Activated CD4-positive, alpha-beta memory T cell treated with anti-CD3 and anti-CD28 coated beads for 36 hours (primary cell): ENCODE measurements at places on chromosomes 11 and 22. TPM values are rescaled to one million over a fixed set of nuclear protein-coding genes. Genes with fewer than 3 reads are reported as not detected.
A peak's percentile ranks its signal among the peaks of the same experiment; 100 is the strongest.

GRCh38 chr22:42376711-42377554 is 55.3 kb downstream of the NFAM1 start:
- no peak for DNase-seq
- peaks cover 2% of the 10 kb centered on the region for H3K4me1 ChIP-seq
- no peak overlapping the region for H3K4me3 ChIP-seq
- no peak overlapping the region for H3K27ac ChIP-seq

DNA sequence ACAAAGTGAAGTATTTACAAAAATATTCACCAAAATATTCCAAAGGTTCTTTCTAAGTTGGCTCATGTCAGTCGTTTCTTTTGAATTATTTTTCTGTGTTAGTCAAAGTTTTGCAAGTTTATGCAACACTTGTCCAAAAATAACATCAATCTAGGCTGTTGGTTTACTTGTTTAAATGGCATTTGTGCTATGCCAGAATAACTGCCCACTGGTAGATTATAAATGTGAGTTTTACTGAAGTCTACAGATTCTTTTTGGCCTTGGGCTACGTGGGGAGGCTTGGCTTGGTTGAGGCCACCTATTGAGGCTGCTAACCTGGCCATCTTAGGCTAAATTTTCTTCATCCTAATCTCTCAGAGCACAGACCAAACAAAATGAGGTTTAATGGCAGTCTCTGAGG is 1091.9 kb upstream of the RAG2 start:
- DNase-seq: no peak
- H3K4me1 ChIP-seq: no peaks in the 10 kb centered on the region
- no peak overlapping the region for H3K27ac ChIP-seq
- no peaks in the 10 kb centered on the region for H3K27me3 ChIP-seq
- no peaks in the 10 kb centered on the region for H3K36me3 ChIP-seq

- H3K36me3 ChIP-seq: no peaks in the 10 kb centered on the region
- no peak overlapping the region for H3K27ac ChIP-seq
- H3K4me3 ChIP-seq: no peak overlapping the region
- no peaks in the 10 kb centered on the region for H3K4me1 ChIP-seq
- no peaks in the 10 kb centered on the region for H3K27me3 ChIP-seq
These were observed 591.8 kb upstream of the KIRREL3 start for GRCh38 chr11:127592371-127592770.

GRCh38 chr22:38414009-38414395 is 41.0 kb downstream of the KCNJ4 start:
- peaks cover 5% of the 10 kb centered on the region for H3K27me3 ChIP-seq
- H3K36me3 ChIP-seq: no peaks in the 10 kb centered on the region
- peaks cover 3% of the 10 kb centered on the region for H3K4me1 ChIP-seq
- H3K4me3 ChIP-seq: no peak overlapping the region

DNA sequence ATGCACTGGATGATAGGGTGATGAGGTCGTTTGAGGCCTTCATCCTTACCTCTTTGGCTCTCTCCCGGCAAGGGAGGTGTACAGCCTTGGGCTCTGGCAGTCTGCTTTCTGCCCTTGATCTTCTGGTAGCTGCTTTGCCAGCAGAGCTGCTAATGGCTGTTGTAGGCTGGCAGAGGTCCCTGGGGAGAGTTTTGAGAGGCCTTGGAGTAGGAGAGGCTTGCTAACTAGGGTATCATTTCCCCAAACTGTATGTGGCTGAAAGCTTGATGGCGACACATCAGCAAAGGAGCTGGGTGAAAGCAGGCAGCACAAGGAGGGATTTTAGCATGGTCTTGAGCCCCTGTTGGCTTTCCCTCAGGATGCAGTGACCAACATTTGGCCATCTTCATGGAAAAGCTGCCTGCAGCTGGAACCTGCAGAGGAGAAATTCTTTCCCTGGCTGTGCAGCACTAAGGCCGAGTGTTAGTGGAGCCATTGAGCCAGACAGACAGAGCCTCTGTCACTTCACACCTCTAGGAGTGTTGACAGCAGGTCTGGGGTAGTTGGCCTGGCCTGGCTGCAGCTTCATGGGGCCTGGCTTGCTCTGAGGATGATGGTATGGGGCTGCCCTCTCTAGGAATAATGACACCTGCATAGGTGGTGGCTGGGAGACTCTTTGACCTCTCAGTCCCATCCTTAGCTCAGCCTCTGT is 3.5 kb upstream of the AMPD3 start:
- peak overlapping the region; percentile 77 for H3K4me3 ChIP-seq
- H3K4me1 ChIP-seq: peaks cover 59% of the 10 kb centered on the region
- H3K27me3 ChIP-seq: no peaks in the 10 kb centered on the region
- peak overlapping the region; percentile 81 for H3K27ac ChIP-seq

GRCh38 chr11:76596652-76597051 is 73.9 kb downstream of the LRRC32 start:
- H3K36me3 ChIP-seq: peaks cover 1% of the 10 kb centered on the region
- no peak overlapping the region for H3K4me3 ChIP-seq
- H3K4me1 ChIP-seq: peaks cover 13% of the 10 kb centered on the region
- H3K27ac ChIP-seq: no peak overlapping the region
- no peak for DNase-seq
- H3K27me3 ChIP-seq: no peaks in the 10 kb centered on the region

DNA sequence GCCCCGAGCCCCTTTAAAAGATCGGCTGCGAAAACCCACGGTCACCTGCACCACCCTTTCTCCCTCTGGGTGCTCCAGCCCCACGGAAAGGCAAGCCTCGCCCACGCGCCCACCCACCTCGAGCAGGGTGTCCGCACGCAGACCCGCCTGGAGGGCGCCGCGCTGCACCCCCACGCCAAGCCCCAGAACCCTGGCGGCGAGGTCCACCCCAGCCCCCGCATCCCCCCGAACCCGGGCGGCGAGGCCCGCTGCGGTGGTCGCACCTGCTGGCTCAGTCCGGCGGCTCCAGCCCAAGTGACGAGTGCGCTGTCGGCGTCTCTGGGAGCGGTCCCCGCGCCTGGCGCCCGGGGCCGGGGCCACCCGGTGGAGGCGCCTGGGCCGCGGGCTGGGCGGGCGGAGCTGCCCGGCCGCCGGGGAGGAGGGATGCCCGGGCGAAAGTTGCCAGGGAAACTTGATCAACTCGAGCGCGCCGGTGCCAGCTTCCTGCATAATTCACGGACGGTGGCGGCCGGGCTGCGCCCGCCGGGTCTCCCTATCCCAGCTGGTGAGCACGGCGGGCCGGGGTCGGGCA is 1.1 kb downstream of the SHANK2 start:
- H3K4me3 ChIP-seq: no peak overlapping the region
- DNase-seq: no peak
- H3K36me3 ChIP-seq: no peaks in the 10 kb centered on the region
- no peak overlapping the region for H3K27ac ChIP-seq
- H3K4me1 ChIP-seq: no peaks in the 10 kb centered on the region

GRCh38 chr22:29125844-29126243 is 53.0 kb downstream of the KREMEN1 start:
- H3K36me3 ChIP-seq: no peaks in the 10 kb centered on the region
- no peaks in the 10 kb centered on the region for H3K27me3 ChIP-seq
- H3K4me1 ChIP-seq: no peaks in the 10 kb centered on the region
- H3K27ac ChIP-seq: no peak overlapping the region
- no peak for DNase-seq

DNA sequence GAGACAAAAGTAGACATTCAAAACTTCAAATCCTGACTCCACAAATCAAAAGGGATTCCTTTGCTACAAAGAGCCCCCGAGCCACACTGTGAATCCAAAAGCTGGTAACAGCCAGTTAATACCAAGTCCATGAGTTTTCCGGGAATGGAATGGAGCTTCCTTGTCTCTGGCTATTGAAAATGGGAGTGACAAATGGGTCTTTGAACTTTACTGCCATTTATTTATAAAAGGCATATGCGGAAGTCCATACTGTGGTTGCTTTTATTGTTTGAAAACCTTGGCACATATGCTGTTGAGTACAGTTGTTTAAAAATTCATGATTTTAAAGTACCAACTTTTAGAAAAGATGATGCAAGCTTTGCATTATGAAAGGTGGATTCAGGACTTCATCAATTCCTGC is 206.2 kb upstream of the NARS2 start:
- no peaks in the 10 kb centered on the region for H3K4me1 ChIP-seq
- H3K27me3 ChIP-seq: peaks cover 3% of the 10 kb centered on the region
- H3K36me3 ChIP-seq: no peaks in the 10 kb centered on the region
- H3K4me3 ChIP-seq: no peak overlapping the region

DNA sequence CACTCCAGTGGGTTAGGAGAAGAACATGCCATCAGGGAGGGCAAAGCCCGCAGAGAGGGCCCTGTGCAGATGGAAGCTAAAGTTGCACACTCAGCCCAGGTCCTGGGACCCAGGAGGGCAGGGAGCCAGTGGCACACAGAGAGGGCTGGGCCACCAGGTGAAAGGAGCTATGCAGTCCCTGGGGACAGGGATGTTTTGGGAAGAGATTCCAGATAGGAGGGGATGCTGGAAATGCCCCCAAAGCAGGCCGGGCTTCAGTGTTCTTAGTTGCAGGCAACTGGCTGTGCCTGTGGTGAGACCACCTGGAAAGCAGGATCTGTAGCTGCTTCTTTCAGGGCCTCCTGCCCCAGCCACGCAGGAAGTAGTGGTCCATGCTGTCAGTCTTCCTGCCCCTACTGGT is 19.6 kb downstream of the ANKK1 start:
- H3K36me3 ChIP-seq: no peaks in the 10 kb centered on the region
- H3K27me3 ChIP-seq: peaks cover 4% of the 10 kb centered on the region

GRCh38 chr11:122099374-122100036 is 16.5 kb downstream of the BLID start:
- no peak for DNase-seq
- H3K27me3 ChIP-seq: peaks cover 34% of the 10 kb centered on the region
- no peaks in the 10 kb centered on the region for H3K36me3 ChIP-seq
- peaks cover 11% of the 10 kb centered on the region for H3K4me1 ChIP-seq

- H3K27me3 ChIP-seq: peaks cover 33% of the 10 kb centered on the region
- H3K27ac ChIP-seq: no peak overlapping the region
- no peak overlapping the region for H3K4me3 ChIP-seq
- no peak for DNase-seq
- no peaks in the 10 kb centered on the region for H3K36me3 ChIP-seq
These were observed 4.9 kb downstream of the MS4A15 start for GRCh38 chr11:60761436-60762190.

DNA sequence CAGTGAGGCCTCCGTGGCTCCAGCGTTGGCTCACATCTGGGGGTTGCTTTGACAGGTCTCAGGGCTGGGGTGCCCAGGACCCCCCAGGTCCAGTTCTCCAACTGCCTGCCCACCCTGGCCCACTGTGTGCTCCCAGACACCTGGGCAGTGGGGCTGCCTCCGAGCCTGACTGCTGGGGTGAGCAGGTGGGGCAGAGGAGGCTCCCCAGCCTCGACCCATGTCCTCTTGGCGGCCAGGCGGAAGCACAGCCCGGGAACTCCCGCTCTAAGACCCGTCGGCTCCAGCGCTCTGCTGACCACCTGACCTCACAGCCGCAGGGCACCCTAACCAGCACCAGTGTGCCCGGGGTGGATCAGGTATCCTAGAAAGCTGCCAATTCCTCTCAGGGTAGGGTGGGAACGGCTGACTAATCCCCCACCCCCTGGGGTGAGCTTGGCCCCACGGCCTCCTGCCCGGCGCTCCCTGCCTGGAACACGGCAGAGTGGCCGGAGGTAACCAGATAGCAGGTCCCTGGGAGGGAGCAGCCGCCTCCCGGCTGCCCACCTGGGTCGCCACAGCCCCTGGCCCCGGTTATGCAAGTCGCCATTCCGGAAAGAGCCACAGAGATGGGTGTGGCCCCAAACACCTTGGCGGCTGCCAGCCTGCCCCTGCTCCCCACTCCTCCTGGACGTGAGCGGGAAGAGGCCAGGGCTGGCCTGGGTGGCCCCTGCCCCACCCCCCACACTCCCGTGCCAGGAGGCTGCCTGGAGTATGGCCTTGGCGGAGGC is 19.2 kb upstream of the MUC5B start:
- no peak overlapping the region for H3K27ac ChIP-seq
- H3K4me3 ChIP-seq: no peak overlapping the region
- H3K4me1 ChIP-seq: no peaks in the 10 kb centered on the region
- no peaks in the 10 kb centered on the region for H3K36me3 ChIP-seq
- DNase-seq: no peak

- no peak overlapping the region for H3K4me3 ChIP-seq
- H3K4me1 ChIP-seq: peaks cover 27% of the 10 kb centered on the region
- no peak overlapping the region for H3K27ac ChIP-seq
These were observed 57.6 kb downstream of the RTN4R start for GRCh38 chr22:20210473-20211059.

- H3K27ac ChIP-seq: peak overlapping the region; percentile 83
- peak; percentile 71 for DNase-seq
- H3K4me1 ChIP-seq: peaks cover 37% of the 10 kb centered on the region
These were observed 78.7 kb upstream of the PPARA start for GRCh38 chr22:46071451-46072109.

DNA sequence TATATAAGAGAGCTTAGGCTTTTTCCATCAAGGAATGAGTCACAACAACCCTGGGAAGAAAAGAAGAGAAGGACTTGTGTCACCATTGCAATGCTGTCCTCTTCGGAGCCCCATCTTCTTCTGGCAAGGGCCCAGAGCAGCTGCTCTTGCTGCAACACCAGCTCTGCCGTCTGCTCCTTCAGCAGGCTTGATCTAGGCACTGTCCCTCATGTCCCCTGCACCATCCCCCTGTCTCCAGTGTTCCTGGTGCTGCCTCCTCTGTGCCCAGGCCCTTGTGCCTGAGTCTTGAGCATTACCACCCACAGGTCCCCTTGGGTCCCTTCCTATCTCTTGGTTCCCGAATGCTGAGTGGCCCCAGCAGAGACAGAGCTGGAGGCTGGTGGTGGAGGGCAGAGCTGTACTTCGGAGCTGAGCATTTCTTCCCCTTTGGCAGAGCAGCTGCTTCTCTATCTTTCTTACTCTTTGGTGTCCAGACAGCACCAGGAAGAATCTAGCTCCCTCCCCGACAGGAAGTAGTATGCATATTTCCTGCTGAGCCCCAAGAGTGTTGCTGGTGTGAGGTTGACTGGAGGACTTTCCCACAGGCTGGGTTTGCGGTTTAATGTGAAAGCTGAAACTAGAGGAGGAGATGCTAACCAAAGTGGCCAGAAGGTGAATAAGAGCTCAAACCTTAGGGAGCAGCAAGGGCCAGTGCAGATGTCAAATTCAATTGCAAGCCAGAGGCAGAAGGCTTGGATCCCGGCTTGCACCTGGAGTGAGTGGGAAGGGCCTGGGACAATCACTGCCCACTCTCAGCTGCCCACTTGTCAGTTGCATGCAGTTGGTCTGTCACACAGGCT is 27.8 kb downstream of the WEE1 start:
- H3K36me3 ChIP-seq: no peaks in the 10 kb centered on the region
- peak overlapping the region; percentile 68 for H3K4me3 ChIP-seq
- peaks cover 24% of the 10 kb centered on the region for H3K4me1 ChIP-seq
- H3K27ac ChIP-seq: peak overlapping the region; percentile 84

GRCh38 chr22:35197071-35197470 is 60.2 kb upstream of the HMGXB4 start:
- no peak overlapping the region for H3K27ac ChIP-seq
- no peaks in the 10 kb centered on the region for H3K4me1 ChIP-seq

Gene TMEM225
- total RNA-seq: not detected

Gene DNAJB7
- total RNA-seq: not detected

Gene KLHL35
- 0.12 TPM for total RNA-seq

Gene OTOG
- total RNA-seq: not detected

Gene NRIP3
- total RNA-seq: 2.7 TPM

Gene MAJIN
- 0.21 TPM for total RNA-seq

Gene PYGM
- 0.94 TPM for total RNA-seq

Gene ZPR1
- 101 TPM for total RNA-seq
